ENCODE measurements at places on chromosomes 3 and 15.

DNA sequence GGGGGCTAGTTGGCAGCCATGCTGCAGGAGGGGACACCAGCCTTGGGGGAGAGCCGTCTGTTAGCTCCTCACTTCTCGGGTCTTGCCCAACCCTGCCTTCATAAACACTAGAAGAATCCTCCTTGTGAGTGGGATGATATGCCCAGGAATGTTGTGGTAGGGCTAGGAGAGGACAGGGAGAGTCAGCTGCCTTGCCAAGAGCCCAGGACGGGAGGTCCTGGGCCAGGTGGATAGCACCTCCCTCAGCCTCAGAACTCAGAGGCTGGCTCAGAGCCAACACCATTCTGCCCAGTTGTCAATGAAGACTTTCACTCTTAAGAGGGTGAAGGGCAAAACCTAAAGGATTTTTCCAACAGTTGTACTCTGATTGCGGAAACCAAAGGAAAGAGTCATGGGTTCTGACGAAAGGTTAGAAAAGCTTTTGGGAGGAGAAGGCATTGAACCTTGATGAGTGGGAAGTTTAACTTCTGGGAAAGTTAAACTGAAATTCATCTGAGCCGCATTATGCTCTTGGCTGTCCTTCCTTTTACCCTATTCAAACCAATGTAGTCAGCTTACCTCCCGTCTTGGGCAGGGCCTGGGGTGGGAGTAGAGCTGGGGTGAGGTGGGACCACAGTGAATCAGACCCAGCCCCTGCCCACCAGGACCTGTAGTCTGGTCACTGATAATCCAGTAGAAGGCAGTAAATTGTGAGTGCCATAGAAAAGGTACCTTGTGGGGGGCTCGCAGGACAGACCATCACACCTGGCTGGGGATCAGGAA lies 81.9 kb downstream of the FAM43A start:
- DNase-seq: no peak

DNA sequence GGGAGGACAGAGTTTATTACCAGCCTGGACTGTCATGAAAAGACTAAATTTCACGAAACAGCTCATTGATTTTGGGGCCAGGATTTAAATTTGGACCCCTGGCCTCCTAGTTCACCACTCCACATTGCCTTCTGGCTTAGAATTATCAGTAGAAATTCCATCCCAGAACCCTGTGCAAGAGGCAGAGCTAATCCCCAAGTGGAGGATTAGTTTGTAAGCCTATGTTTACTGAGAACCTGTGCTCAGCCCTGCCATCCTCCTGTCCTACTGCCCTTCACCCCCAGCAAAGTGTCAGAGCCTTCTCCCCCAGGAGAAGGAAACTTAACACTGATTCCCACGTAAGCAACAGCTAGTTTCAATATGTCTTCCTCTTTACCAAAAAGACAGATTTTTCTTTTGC lies 99.4 kb downstream of the SST start:
- DNase-seq: no peak

- DNase-seq: no peak
Observed at GRCh38 chr3:194102436-194102835, 33.5 kb upstream of the HES1 start.

DNA sequence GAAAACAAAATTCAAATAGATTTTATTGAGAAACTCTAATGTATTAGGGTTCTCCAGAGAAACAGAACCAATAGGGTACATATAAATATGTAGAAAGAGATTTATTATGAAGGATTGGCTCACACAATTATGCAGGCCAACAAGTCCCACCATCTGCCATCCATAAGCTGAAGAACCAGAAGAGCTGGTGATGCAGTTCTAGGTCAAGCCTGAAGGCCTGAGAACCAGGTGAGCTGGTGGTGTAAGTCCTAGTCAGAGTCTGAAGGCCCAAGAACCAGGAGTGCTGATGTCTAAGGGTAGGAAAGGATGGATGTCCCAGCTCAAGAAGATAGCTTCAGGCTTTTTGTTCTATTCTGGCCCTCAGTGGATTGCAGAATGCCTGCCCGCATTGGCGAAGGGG lies 2.6 kb upstream of the NFKBIZ start:
- DNase-seq: no peak

DNA sequence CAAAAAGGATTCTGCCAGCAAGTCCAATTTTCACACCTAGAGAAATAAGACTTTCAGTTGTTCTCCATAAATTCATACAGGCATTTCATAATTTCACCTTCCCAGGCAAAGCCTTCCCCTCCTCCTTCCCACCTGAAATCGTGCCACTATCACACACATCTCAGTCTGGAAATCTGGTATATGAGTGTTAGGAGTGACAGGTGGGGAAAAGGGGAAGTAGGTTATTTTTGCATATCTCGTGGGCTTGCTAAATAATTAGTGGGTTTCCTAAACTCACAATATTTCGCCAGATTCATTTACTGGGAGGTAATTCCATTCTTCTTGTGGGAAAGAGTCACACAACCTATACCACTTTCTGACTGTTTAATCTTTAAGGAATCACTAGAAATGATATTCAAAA lies 7.4 kb downstream of the ALDH1A2 start:
- DNase-seq: no peak

DNA sequence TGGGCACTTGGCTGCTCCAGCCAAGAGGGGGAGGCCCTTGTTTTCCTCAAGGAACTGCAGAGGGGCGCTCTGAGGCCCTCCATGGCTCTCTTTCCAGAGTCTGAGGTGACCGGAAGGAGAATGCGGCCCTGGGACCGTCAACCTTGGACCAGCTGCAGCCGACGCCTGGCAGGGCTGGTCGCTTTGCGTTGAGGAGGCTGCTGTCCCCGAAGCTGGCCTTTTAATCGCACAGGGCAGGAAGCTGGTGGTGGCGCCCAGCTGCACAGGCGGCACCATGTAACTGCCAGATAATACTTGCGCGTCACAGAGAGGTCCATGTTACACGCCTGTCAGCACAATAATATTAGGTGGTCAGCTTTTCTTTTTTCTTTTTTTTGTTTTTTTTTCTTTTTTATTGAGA lies 875 bp upstream of the HLTF start:
- peak; percentile 8 for DNase-seq

DNA sequence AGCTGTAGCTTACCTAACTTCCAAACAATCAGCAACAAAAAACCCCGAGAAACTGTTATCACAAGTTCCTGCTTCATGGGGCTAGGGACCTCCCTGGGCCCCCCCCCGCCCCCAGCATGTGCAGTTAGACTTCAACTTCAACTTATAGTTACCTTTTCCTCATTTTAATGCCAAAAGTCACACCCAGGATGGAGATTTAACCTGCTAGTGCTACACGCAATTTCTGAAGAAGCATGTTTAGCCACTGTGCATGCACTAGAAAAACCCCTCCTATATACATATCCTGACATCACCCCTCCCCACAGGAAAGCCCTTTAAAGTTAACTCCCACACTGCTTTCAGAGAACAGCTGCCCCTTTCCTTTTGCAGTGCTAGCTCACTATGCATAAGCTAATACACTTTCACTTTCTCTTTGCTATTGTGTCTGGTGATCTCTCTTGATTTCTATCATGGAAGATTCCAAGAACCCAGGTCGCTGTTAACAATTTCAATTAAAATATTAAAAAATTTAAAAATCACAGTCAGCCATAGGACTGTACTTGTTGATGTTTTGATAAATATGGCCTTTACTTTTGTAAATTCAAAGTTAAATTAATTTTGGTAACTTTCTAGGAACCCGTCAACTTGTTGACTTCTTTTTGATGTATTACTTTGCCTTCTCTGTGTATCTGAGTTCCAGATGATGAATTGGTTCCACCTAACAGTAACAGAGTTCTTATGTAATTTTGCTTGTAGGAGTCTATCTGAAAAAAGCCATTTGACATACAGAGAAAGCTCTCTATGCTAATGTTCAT lies 75.2 kb upstream of the ACAD9 start:
- DNase-seq: peak; percentile 82

DNA sequence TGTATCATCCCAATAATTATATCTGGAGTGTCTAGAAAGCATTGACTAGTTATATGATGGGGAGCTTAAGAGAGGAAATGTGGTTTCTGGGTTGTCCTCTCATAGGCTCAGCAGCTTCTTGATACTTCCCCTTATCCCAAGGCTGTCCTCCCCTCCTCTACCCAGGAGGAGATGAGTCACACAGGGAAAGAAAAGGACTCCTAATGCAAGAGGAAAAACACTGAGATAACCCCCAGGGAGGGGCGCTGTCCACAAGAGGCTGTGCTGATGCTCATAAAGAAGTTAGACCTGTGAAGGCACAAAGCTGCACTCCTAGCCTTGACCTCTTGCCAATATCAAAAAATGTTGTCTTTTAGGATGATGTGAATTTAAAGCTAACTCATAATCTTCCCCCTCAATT lies 28.8 kb upstream of the GYG1 start:
- no peak for DNase-seq

DNA sequence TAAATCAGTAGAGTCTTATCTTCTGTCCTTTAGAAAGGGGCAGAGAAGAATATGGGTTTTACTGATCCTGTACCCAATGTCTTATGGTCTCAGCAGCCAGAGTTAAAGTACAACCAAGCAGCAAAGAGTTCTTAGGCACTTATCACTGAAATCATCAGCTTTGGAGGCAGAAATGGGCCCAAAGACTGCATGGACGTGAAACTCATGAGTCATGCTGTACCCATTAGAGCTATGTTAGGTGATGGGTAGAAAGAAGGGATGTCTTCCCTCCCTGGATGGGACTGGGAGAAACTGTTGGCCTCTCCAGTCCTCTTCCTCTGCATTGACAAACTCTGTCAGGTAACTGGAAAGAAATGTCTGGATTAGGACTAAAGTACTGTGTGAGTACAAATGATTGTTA lies 63.4 kb downstream of the EOMES start:
- DNase-seq: no peak

DNA sequence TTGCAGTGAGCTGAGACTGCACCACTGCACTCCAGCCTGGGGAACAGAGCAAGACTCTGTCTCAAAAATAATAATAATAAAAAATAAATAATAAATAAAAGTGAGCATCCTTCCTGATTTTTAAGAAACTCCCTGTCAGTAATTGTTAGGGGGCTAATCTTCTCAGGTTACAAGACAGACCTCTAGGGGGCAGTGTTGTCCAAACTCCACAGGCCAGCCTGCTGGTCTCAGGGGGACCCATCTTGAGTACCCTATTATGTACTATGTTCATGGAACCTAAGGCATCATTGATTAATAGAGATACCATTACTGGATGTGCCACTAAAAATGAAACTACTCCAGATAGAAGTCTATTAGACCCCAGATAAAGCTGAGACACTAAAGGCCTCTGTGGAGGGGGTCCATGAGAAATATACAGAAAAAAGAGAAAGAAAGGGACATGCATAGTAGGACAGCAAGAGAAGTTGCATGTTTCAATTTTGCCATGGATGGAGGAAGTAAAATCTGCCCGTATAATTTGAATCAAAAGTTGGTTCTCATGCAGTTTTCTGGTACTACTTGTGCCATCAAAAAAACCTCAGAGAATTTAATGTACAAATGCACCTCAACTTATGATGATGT lies 85.5 kb upstream of the CDV3 start:
- DNase-seq: no peak

- DNase-seq: peak; percentile 65
Observed at GRCh38 chr15:76840830-76841460, 64.2 kb downstream of the SCAPER start.

GRCh38 chr3:34218706-34219385 lies 420.4 kb downstream of the PDCD6IP start:
- no peak for DNase-seq

All from stomach (tissue), 19 donors.